ENCODE measurements at places on chromosomes 6 and 20.

GRCh38 chr6:12993283-12993898, 276.8 kb downstream of the PHACTR1 start:
- DNase-seq = no peak

GRCh38 chr6:5763407-5763806, 243.3 kb downstream of the NRN1 start:
- peak; percentile 60 for DNase-seq

GRCh38 chr20:60117065-60117464, 158.8 kb downstream of the CDH26 start:
- DNase-seq = peak; percentile 64

GRCh38 chr6:107763946-107764345, 60.2 kb downstream of the SCML4 start:
- peak; percentile 75 for DNase-seq

- no peak for DNase-seq
Measured at GRCh38 chr6:157223021-157223430, 100.3 kb downstream of the TMEM242 start.

DNA sequence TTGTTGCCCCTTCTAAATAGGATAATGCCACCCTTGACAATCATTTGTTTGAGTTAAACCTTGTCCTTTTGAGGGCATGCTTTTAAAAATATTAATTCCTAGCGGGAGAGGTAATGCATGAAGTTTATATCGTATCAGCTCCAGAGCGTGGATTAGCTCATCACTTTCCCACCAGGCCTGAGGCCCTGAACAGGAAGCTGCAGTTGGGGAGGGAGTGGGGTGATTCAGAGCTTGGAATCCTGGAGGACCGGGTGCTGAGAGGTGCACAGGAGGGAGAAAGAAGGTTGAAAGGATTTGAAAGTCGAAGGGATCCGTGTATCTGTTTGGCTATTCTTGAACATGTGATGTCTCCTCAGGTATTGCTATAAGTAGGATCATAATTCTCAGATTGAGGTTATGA, 25.0 kb downstream of the ZDHHC14 start:
- no peak for DNase-seq

- DNase-seq = no peak
Measured at GRCh38 chr20:59765599-59766177, 161.3 kb downstream of the PHACTR3 start.

DNA sequence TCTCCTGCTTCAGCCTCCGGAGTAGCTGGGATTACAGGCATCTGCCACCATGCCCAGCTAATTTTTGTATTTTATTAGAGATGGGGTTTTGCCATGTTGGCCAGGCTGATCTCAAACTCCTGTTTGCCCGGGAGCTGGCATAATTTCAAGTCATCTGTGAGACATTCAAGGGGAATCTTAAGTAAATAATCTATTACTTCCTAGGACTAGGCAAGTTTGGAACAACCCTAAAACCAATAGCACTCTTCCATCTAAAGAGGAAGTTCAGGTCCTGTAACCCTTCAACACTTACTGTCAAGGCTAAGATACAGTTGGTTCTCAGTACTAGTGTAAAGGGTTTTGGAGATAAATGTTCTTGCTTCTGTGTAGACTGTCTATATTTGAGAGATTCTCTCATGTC, 267.8 kb upstream of the IRAK1BP1 start:
- peak; percentile 30 for DNase-seq

DNA sequence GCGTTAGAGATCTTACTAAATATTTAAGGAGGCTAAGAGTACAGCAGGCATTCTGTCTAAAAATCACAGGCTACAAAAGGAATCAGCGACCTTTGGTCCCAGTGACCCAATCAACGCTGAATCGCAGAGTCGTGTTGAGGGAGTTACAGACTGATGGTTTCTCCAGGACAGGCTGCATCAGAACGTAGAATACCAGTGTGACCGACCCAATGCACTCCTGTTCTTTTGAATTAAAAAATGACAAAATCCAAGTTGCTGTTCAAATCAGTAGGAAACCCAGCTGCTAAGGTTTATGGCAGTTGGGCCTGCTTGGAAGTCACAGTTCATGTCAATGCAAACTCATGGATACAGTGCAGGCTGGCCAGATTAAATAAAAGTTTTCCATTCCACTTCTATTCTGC, 155.8 kb upstream of the AFDN start:
- DNase-seq = no peak

- DNase-seq = no peak
Measured at GRCh38 chr20:44762466-44763140, 16.9 kb downstream of the KCNK15 start.

- DNase-seq = no peak
Measured at GRCh38 chr6:170270984-170271593, 19.8 kb downstream of the DLL1 start.

DNA sequence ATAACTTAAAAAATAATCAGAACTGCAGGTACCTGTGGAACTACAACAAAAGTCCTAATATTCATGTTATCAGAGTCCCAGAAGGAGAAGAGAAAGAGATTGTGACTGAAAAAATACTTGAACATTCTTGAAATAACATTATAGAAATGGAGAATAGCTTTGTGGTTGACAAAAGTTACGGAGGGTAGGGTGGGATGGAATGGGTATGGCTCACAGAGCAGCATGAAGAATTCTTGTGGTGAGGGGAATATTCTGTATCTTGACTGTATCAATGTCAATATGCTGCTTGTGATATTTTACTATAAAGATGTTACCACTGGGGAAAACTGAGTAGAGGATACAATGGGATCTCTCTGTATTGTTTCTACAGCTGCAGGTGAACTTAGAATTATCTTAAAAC, 122.5 kb downstream of the DST start:
- DNase-seq = no peak

DNA sequence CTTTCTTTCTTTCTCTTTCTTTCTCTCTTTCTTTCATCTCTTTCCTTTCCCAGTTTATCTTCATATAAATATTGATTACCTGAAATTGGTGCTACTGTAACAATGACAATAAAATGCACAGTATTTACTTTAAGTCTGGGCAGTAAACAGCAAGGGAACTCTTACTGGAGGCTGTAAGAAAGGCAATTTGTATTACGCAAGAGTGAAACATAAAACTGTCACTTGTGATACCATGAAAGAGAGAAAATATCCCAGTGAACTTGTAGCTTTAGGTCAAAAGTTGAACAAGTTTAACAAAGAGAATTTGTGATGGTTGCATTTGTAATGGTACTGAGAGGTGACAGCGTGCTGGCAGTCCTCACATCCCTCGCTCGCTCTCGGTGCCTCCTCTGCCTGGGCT, 80.0 kb downstream of the EYS start:
- no peak for DNase-seq

GRCh38 chr20:17161673-17162481, 65.0 kb upstream of the PCSK2 start:
- no peak for DNase-seq

DNA sequence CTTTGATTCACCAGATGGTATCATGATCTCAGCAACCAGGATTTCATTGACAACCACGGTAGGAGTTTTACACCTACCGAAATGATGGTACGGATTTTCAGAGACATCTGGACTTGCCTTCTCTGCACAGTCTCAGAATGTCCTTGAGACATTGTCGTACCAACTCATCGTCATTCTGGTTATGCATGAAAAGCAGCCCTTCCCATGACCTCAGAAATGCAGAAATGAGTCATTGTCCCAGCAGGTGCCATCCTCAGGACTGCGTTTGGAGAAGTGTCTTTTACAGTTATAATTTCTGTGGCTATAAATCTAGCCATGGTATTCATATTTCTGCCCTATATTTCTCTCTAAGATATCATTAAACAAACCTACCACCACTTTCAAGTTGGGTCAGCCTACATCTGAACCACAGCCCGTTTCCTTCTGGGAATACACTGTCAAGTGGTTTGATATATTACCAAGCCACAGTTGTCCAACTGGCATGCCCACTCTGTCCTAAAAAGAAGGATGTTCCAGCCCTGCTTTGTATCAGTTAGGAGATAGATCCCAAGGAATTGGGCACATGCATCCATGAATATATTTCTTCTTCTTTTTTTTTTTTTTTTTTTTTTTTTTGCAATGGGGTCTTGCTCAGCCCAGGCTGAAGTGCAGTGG, 7.5 kb upstream of the BFSP1 start:
- peak; percentile 74 for DNase-seq

- DNase-seq = no peak
Measured at GRCh38 chr6:169383265-169383664, 129.6 kb upstream of the THBS2 start.

DNA sequence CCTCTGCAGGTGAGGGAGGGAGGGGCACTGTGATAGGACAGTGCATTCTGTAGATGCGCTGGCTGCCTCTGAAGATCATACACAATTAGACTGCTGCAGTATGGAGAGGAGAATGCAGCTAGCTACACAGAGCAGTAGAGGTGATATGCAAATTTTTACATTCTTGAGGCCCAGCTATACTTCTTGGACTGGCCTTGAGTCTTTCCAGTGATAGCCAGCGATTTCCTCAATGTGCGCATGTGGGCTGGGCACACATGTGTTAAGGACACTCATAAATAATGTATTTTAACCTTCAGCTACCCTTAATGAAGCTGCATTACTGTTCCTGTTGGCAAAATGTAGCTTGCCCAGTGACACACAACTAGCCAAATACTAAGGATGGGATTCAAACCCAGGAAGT, 19.0 kb downstream of the TTPAL start:
- no peak for DNase-seq

DNA sequence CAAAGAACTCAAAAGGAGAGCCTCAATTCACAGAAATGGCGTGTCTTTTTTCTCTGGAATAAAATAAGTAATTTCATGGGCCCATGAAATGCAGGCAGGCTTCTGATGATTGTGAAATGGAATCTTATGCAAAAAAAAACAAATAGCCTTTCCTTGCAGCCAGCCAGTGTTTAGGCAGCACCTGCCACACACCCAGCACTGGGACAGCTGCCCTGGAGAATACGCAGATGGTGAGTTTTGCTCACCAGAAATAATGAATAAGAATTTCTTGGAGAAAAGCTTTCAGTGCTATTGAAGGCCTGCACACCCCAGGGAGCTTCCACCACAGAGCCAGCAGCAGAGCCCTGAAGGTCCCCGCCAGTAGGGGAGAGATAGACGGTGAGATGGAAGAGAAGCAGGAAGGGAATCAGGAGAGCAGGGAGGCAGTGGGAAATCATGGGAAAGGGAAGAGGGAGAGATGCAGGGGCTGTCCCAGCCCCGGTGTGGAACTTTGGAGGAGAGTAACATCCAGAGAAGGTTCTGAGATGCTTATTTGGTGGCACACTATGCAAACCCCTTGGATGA, 54.9 kb downstream of the PXDC1 start:
- DNase-seq = peak; percentile 88

- DNase-seq = no peak
Measured at GRCh38 chr6:37679539-37680476, 17.9 kb downstream of the MDGA1 start.

- no peak for DNase-seq
Measured at GRCh38 chr6:150915131-150915879, 49.8 kb downstream of the MTHFD1L start.

GRCh38 chr6:109644131-109644530, 46.9 kb downstream of the AK9 start:
- DNase-seq = no peak

DNA sequence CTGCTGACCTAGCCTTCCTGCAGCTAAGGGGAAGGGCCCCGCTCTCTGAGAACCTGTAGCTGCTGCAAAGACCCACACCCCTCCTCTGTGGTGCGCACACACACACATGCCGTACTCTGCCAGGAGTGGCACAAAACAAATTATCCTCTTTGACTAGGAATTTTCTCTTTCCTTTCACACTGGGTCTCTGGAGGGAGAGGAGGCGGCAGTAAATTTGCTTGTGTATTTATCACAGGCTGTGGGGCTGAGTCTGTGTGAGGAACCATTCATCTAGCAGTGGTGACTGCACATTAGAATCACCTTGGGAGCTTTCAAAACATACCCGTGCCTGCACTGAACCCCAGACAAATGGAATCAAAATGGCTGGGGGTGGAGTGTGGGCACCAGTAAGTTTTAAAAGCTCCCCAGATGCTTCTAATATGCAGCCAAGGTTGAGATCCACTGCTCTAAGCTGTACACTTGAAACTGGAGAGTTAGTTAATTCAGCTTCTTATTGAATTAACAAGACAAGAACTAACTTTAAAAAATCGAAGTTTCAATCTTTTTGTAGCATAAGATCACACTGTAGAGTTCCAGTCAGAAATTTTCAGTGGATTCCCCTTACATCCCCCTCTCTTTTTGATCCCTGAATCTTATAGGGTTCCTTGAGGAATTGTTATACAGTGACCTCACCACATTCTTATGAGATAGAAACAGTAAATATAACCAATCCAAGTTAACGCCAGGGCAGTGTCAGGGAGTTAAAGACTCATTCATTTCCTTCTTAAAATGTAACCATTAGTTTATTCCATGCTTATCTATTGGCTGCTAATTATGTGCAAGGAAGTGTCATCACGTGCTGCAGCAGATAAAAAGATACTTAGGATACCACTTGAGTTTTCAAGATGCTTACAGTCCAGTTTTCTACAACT, 29.8 kb upstream of the GMDS start:
- DNase-seq = no peak

DNA sequence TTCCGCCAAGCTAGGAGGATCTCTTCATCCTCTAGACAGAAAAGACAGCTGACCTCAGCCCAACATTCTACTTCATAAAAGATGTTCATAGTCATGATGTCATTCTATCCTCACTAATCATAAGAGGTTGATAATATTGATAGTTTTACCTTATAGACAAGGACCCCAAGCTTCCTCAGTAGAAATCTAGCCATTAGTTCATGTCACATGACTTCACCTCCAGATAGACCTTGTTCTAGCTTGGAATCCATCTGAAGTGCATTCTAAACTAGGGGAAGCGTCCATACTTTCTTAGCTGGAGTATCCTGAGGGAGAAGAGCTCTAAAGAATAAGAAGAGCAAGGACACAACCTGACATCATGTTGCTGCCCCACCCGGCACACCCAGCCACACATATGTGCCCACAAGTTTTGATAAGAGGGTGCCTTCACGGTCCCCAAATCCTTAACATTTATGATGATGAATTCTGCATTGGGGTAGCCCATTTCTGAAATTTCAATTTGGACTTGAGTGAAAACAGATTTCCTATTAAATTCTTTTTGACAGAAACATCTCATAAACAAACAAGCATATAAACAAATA, 292.5 kb upstream of the STXBP5 start:
- DNase-seq = no peak

- no peak for DNase-seq
Measured at GRCh38 chr20:43744966-43745730, 18.3 kb upstream of the GTSF1L start.

GRCh38 chr6:134432036-134432435, 114.1 kb upstream of the SGK1 start:
- DNase-seq = no peak

- no peak for DNase-seq
Measured at GRCh38 chr20:44981736-44982406, 15.6 kb downstream of the STK4 start.

- DNase-seq = no peak
Measured at GRCh38 chr6:43254138-43254817, 11.0 kb downstream of the TTBK1 start.

Data from LHCN-M2 (cell line).